ENCODE measurements at places on chromosomes 3 and 15.

GRCh38 chr3:71515636-71516365, 67.7 kb downstream of the FOXP1 start:
- no peak for DNase-seq

GRCh38 chr3:141366285-141367037, 1.8 kb upstream of the ZBTB38 start:
- peak; percentile 93 for DNase-seq

GRCh38 chr3:15171096-15171495, 35.0 kb upstream of the CAPN7 start:
- no peak for DNase-seq

DNA sequence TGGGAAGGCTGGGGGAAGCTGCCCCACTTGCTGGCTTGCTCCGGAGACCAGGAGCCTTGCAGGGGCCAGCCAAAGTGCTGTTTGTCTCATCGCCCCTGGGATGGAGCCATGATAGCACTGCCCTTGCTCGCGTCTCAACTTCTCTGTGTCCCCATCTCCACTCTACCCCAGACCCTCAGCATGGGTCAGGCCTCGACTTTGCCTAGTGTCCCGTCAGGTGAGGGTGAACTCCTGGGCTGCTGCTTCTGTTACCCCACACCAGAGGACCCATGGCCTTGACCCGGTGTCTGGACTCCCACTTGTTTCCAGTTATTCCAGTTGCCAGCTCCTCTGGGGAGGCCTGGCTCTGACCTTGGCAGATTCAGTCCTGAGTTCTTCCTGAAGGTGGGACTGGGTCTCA, 36.5 kb upstream of the DUSP7 start:
- DNase-seq = no peak

GRCh38 chr3:42510325-42510724, 7.9 kb downstream of the VIPR1 start:
- DNase-seq = no peak

DNA sequence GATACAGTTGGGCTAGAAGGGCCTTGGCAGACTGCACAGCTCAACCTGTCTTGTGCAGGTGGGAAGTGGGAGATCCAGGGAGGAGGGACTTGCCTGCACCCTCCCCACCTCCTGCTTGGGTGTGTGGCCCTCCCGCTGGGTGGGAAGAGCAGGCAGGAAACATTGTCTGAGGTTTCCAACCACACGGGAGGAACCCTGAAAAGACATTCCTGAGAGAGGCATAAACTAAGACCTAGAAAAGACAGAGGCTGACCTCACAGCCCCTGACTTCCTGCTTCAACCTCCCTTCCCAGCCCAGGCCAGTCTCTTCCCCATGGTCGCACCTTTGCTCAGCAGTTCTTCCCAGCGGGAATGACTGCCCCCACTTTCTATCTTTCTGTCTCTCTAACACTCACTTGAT, 46.3 kb upstream of the INSYN1 start:
- no peak for DNase-seq

GRCh38 chr3:34056181-34056910, 257.9 kb downstream of the PDCD6IP start:
- DNase-seq = no peak

DNA sequence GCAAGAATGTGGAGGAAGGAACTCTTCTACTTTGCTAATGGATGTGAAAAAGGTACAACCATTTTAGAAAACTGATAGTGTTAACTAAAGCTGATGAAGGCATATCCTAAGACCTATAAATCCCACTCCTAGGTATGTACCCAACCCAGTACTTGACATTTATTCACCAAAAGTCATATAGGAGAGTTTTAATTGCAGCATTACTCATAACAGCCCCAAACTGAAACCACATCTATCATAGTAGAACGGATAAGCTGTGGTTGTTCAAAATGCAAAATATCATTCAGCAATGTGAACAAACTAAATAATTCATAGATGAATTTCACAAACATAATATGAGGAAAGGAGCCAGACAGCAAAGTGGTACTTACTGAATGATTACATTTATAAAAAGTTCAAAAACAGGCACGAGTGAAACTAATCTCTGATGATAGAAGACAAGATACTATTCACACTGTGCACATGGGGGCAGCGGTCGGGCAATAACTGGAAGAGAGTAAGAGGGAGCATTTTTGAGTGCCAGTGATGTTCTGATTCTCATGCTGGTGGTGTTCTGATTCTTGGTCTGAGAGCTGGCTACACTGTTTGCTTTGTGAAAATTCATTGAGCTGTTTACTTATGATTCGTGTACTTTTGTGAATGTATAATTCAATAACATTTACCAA, 34.3 kb downstream of the GOLIM4 start:
- DNase-seq = no peak

- DNase-seq = no peak
Measured at GRCh38 chr15:29818141-29818540, 4.1 kb downstream of the TJP1 start.

GRCh38 chr3:52502808-52503350, 7.7 kb downstream of the STAB1 start:
- DNase-seq = no peak

DNA sequence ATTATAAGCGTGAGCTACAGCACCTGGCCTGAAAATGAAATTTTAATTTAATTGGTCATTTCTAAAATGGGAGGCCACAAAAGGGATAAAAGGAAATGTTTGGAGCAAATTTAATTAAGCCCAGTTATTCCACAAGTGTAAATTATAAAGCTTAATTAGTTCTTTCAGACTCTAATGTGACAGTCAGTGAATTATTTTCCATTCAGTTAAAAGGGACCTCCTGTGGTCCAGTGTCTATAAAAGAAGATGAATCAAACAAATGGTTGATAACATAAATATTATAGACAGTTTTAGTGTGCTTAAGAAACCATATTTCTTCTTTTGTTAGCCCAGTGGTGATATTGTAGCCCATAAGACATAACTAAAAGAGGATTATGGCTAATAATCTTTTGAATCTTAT, 66.4 kb downstream of the CNOT10 start:
- no peak for DNase-seq

DNA sequence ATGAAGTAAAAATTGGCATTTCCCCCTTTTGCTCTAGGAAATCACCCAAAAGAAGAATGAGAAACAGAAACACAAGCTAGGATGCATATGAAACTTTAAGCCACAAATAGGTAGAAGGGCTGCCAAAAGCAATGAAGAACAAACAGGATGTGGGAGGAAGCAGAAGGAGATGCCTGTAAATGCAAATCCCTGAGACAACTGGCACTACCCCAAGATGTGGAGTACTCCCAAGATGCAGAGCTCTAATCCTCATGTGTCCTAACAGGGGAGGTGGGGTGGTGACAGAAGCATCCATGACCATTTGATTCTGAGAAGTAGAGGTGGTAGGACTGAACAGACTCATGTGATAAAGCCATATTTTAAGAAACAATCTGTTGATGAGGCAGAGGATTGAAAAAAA, 31.9 kb upstream of the ZNF280D start:
- DNase-seq = peak; percentile 77

DNA sequence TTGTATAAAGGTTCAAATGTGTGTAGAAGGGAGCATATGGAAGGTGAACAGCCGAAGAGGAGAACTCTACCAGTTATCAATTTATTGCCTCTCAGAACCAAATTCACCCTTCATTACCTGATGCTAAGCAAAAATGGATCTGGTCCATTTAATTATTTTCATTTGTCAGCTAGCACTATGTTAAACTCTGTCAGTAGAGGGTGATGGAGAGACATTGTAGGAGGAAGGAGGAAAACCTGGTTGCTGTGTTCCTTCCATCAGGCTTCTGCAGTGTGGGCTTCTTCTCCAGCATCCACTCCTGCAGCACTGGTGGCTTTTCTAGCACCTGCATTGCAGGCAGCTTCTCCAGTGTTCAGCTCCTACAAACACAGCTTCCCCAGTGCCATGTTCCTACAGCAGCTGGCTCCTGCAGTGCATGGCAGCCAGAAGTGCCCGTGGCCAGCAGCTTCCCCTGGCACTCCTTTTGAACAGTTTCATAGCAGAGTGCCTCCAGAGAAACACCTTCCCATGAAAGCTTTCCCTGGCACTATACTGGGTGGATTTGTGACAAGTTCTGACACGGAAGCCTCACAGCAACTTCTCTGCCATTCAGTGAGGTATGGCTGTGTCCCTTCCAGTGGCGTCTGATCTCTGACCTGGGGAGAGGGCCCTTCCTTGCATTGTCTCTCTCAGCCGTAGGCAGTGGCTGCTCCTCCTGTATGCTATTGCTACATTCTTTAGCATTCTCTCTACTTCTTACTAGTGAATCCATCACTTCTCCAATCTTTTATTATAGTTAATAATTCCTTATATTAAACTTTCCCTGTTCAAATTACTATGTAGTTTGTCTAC, 14.6 kb upstream of the IL17RD start:
- no peak for DNase-seq

DNA sequence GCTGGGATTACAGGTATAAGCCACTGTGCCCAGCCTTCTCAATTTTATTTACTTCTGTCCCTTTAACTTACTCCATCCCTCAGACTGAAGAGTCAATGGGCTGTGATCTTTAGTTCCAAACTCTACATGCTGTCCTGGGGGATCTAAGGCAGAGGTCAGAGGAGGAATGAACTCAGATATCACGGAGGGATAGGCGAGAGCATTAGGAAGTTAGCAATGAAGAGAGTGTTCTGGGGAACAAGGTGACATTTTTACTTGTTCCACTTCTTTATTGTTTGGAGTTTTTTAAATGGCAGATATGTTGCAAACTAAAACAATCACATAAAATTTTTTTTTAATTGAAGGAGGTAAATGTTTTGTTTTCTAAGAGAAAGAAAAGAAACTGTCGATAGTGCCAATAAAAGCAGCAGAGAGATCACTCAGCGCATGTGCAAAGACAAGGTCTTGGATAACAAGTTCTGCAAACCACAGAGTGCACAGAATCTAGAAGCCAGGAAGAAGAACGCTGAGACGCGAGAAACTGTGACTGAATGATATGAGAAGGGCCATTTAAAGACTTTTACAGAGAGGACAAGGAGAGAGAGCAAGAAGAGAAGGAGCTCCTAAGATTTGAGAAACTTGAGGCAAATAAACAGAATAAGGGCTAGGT, 10.8 kb upstream of the CA12 start:
- DNase-seq = no peak

DNA sequence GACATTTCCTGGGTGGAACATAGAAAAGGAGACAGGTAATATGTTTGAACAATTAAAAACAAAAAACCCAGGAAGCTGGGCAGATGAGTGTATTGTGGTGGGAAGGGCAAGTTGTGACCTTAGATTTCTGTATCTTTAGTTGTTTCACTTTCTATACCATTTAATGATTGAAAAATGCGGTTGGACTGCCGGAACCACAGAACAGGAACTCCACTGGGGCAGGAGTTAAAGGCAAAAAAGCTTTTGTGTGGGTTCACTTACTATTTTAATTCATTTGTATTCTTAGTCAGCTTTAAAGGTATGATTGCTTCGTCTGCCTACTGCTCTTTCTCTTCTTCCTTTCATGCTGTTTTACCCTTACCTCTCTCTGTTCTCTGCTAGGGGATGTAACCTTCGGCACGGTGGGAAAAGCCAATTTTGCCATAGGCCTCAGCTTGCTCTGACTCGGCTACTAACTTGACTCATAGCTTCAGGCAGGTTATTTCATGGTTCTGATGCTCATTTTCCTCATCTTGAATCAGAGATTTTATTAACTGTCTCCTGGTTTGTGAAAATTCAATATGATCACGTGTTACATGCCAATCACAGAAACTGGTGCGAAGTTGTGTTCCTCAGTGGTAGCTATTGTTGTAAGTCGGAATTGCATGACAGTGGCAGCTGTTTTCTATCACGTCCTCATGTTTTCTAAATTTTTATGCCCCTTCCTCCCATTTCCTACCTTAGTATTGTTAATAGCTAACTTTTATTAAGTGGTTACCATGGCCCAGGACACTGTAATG, 1.6 kb upstream of the MCTP2 start:
- no peak for DNase-seq

- DNase-seq = no peak
Measured at GRCh38 chr3:7385635-7386034, 524.7 kb downstream of the GRM7 start.

- no peak for DNase-seq
Measured at GRCh38 chr3:114436182-114436581, 142.4 kb downstream of the TIGIT start.

GRCh38 chr3:50652709-50653108, 22.0 kb upstream of the DOCK3 start:
- no peak for DNase-seq

GRCh38 chr3:52090131-52090932, 34.0 kb upstream of the DUSP7 start:
- DNase-seq = peak; percentile 79

DNA sequence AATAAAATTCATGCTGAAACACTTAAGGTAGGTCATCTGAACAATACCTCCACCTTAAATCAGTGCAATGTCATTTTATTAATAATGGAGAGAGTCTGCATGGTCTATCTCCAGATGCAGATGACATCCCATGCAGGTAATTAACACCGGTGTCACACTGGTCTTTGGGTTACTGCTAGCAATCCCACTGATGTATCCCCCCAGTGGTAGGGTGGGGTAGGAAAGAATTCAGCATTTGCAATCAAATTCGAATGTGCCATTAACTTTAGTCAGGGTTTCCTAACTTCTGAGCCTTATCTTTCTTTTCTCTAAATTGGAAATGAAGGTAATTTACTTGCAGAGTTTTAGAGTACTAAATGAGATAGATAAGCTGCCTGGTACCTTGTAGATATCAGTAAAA, 44.4 kb downstream of the KIF15 start:
- DNase-seq = no peak

- DNase-seq = peak; percentile 35
Measured at GRCh38 chr15:39860200-39860599, 59.9 kb downstream of the GPR176 start.

- DNase-seq = no peak
Measured at GRCh38 chr3:64046592-64046991, 23.3 kb upstream of the PSMD6 start.

DNA sequence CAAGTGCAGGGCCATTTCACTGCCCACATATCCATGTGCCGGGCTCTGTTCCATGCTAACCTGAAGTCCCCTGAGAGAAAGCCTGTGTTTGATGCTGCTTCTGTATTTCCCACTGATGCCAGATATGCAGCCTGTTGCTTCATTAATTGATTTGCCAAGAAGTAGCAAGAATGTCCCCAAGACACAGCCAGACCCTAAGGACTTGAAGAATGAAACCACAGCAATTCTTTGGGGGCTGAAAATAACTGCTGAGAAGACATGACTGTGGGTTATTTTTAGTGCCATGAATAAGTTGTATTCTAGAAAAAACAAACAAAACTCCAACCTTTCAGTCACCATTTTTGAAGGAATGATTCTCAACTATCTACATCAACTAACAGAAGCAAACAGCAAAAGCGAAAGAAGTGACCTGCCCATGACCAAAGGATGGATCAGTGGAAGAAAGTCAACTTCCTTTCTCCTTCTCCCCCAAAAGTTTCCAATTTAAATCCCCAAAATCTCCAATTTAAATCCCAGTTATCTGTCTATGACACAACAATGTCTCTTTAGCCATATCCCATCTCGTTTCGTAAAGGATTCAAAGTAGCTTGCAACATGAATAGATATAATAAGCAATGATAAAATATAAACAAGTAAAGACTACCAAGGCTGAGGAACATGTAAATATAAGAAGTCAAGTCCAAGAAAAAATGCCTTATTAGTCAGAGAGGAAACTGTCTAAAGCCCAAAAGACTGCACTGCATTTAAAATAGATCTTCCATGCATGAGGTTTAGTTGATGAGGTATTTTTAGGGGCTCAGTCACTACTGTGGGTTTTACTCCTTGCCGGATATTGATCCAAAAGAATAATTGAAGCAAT, 226.8 kb downstream of the DTWD1 start:
- peak; percentile 57 for DNase-seq

Measured in skeletal muscle cell (primary cell).